ENCODE measurements at places on chromosomes 6 and 20.
A peak's percentile ranks its signal among the peaks of the same experiment; 100 is the strongest.

DNA sequence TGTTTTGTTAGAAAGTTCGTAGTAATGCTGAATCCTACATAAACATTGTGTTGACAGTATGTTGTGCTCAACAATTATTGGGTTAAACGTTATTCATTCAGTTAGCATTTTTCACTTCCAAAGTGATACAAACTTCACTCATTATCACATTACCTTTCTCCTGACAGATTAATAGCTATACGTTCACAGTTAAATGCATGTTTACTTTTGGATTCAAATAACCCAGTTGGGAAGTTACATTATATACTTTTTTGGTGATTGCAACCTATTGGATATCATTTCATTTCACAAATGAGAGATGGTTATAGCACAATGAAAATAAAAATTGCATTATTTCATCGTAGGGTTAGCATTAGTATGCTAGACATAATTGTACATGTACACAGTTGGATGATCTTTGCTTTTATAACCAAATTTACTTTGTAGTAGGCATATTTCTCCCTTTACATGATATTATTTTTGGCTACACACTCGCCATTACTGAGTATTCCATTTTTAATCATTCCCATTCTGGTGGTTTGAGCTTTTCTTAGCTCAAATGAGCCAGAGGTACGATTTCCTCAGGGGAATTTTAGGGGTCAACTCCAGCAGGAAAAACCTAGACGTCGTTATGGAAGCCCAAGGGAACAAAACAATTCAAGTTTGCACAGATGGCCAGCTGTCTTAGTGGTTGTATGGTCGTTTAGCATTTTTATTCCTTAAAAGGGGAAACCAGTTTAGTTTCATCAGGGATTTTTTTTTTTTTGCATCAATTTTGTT lies 2.1 kb upstream of the HIVEP1 start:
- peak; percentile 29 for DNase-seq

- DNase-seq = peak; percentile 33
Measured at GRCh38 chr6:108630050-108630714, 69.5 kb downstream of the FOXO3 start.

DNA sequence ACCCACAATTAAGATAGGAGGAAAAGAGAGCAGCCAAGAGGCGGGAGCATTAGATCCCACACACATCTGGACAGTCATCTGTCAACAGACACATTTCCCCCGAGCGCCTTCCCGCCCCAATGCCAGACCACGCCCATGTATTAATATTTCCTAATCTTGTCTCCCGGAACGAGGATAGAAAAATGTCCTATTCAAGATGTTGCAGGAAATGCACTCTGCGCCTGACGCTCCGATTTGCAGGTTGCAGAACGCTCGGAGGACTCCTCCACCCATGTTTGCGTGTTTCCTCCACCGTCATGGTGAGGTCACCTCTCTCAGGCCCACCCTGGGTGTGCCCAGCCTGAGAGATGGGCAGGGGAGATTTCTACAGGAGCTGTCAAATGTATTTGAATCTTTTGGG lies 215.2 kb downstream of the TAF4 start:
- DNase-seq = no peak

GRCh38 chr6:138943089-138943625 lies 44.9 kb downstream of the REPS1 start:
- DNase-seq = no peak

- no peak for DNase-seq
Measured at GRCh38 chr6:42899871-42900270, 16.0 kb upstream of the PTCRA start.

DNA sequence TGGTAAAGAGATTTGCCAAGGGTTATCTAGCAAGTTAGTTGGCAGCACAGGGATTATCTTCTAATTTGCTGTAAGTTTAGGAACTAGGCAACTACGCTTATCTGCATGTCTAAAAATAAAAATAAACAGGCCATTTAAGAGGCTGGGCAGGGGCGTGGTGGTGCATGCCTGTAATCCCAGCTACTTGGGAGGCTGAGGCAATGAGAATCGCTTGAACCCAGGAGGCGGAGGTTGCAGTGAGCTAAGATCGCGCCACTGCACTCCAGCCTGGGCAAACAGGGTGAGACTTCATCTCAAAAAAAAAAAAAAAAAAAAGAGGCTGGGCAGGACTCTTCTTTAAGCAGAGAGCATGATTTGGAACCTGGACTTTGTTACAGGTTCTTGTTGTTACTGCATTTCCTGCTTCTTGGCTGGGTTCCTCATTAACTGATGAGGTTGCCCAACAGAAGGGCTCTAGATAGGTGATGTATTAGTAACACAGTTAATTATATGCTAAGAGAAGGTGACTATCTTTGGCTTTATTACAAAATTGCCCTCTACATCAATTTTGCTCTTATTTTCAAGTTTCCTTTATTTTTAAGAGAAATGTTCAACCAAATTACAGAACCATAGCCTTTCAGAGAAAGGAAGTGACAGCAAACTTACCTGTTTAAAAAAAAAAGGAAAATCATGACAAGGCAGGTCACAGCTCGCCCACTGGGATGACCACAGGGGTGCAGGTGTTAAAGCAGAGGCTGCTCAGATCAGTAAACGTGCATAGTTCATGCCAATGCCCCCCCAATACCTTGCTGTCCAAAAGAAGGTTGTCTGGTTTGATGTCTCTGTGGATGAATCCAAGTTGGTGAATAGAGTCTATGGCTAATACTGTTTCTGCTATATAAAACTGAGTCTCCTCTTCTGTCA lies 32.5 kb downstream of the STK38 start:
- DNase-seq = no peak

DNA sequence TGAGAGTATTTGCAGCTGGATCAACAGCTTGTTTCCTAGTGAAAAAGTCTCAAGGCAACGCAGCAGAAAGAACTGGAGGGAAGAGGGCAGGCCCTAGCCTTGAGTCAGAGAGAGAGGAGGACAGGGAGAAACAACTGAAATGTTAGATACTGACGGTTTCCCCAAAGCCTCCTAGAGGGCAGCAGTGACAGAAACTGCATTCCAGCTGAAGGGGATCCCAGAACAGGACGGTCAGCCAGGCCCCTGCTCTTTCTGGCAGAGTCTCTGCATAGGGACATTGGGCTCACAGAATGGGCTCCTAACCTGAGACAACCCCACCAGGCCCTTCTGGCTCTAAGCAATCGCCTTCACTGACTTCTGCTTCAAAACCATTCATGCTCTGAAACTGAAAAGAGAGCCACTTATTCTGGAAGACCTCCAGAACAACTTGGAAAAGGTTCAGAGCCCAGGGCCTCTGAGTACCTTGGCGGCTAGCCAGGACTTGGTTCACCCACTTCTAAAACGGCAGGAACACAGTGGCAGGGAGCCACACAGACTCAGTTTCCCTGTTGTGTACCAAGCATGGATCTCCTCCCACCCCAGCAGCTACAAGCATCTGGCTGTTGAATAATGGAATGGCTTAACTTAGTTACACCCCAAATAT lies 72.9 kb downstream of the PSMB1 start:
- DNase-seq = no peak

DNA sequence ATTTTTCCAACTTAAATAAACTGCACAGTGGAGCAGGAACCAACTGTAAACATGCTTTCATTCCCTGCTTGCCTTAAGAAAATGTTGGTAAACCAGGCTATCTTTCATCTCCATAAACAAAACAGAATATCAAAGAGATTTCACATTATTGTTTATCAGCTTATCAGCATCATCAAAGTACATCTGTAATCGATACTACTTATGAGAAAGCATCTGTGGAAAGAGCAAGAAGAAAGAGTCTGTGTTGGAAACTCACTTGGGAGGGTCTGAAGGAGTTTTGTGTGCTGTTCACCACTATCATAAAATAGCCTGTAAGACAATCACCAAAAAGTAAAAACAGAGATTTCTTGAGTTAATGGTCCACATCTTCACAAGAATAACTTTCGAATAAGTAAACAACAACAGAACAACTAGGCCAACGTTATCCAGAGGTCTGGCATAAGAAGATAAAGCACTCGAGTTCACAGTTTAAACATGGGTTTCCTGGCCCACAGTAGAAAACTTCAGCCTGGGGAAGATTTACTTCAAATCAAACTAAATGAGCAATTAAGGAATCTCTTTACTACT lies 47.9 kb downstream of the EPB41L2 start:
- no peak for DNase-seq

DNA sequence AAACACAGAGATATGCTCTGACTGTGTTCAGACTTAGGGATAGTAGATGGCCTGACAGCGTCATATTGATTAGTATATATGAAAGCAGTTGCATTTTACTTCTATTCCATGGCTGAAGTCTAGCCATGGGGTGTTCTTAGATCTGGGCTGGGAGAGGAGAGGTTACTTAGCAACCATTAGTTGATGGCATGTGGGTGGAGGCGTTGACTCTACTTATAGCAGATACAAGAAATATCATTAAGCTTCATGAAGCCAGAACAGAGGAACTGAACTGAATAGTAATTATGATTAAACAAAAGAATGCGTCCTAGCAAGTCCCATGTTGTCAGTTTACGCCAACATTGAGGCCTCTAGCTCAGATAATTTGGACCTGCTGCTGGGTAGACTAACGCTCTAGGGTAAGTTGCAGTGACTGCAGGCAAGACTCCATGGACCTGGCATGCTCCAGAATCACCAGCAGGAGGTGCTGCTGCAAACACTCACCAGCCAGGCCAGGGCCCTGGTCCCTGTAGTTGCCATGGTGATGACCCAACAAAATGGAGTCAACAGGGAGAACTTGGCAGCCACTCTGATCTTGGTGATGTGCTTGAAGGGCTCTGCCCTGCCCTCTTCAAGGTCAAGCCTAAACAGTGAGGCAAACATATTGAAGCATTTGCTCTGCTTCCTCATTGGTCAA lies 477.3 kb downstream of the PREX1 start:
- peak; percentile 2 for DNase-seq

GRCh38 chr20:57450419-57450818 lies 59.2 kb downstream of the RBM38 start:
- DNase-seq = peak; percentile 42

DNA sequence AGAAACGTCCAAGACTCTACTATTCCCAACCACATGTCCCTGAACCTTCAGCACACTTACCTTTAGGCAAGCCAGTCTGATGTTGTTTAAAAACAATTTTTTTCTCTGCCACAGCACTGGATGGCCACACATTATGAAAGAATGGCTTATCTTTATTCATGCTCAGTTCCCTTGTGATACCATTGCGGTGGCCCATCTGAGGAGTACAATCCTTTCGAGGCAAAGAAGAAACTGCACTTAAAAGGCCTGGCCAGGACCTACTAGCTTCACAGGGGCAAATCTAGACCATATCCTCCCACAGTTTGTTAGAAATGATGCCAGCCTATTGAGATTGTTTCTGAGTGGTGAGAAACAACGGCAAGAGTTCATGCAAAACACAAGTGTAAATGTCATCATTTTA lies 88.4 kb upstream of the PLEKHG1 start:
- DNase-seq = no peak

GRCh38 chr20:23205211-23205610 lies 119.1 kb upstream of the CD93 start:
- DNase-seq = no peak

- DNase-seq = no peak
Measured at GRCh38 chr20:63840405-63840828, 9.4 kb upstream of the ZBTB46 start.

- no peak for DNase-seq
Measured at GRCh38 chr6:3777730-3778461, 26.4 kb upstream of the PXDC1 start.

DNA sequence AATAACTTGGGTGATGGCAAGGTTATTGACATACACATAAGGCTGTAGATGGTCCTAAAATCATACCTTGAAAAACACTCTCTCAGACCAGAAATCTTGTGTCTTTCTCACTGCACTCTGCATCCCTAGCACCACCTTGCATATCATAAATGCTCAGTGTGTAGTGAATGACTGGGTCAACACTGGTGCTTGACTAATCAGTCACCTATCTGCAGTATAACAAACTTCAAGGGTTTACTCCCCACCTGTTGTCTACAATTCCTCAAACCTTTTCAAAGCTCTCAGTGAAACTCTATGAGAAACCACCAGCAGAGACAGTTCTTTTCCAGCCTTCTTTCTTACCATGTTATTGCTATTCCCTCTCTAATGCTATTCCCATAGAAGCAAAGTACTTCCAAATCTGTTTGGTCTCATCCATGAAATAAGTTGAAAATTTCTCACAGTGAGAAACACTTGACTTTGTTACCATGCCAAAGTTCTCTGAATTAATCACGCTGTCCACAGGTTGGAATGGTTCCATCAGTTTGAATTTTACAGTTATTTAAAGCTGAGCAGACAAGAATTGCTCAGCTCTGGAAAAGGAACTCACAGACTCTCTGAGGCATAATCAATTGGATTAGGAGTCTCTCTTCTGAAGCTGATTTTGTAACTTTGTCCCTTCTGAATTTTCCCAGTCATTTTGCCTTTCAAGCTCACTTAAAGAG lies 104.8 kb upstream of the EYA4 start:
- no peak for DNase-seq

DNA sequence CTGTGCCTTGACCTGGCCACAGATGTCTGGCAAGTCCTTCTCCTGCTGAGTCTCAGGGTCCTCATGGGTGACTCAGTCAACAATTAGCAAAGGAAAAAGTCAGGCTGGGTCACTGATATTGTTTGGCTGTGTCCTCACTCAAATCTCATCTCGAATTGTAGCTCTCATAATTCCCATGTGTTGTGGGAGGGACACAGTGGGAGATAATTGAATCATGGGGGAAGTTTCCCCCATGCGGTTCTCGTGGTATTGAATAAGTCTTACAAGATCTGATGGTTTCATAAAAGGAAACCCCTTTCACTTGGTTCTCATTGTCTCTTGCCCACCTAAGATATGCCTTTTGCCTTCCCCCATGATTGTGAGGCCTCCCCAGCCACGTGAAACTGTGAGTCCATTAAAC lies 45.7 kb downstream of the PREX1 start:
- DNase-seq = no peak

All from hematopoietic multipotent progenitor cell treated with erythropoietin and hydrocortisone succinate and interleukin-3 and kit ligand, for 15 days (in vitro differentiated cells).